ENCODE measurements at places on chromosomes 16 and 17.

DNA sequence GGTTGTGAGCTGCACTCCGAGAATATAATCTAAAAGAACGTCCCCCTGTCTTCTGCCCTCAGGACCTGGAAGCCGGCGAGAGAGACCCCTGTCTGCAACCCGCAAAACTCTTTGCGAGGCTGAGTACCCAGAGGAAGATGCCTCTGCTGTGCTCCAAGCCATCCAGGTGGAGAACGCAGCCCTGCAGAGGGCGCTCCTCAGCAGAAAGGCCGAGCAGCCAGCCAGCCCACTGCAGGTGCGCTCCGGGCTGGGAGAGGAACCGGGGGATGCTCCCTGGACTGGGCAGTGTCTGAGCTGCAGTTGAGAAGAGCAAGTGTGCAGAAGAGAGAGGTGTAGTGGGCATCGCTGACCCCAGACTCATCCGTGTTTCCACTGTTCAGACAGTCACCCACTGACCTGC lies 148.3 kb downstream of the KATNIP start:
- no peak for DNase-seq

GRCh38 chr16:57235128-57236021 lies 9.7 kb upstream of the ARL2BP start:
- peak; percentile 17 for DNase-seq

- no peak for DNase-seq
Observed at GRCh38 chr17:8700546-8700945, 44.1 kb downstream of the CCDC42 start.

DNA sequence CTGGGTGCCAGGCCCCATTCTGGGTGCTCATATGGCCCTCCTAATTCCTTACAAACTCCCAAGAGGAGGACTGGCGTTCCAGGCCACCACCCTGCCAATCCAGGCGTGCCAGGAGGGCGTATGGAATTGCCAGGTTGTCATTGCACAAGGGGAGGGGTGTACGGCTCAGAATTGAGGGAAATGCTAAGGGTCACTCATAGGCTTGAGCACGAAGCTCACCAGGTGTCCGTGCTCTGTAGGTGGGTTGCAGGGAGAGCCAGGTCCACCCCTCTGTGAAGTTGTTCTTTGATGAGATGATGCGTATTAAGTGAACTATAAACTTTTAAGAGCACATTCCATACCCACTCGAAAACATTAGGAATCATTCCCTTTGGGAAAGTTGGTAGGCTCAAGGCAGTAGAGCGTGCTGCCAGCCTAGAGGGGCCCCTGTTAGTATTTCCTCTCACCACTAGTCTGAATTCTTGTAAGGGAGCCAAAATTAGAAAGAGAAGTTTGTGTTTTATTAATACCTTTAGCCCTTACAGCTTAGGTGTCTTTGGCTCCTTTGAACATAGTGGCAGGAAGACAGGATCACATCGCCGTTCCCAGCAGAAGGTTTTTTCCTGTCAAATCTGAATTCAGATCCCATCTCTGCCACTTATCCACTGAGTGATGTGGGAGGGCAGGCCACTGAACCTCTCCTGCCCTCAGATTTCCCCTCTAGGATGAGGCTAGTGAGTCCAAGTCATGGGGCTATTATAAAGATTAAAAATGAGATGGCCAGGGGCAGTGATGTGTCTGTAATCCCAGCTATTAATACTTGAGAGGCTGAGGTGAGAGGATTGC lies 38.7 kb upstream of the NFAT5 start:
- no peak for DNase-seq

DNA sequence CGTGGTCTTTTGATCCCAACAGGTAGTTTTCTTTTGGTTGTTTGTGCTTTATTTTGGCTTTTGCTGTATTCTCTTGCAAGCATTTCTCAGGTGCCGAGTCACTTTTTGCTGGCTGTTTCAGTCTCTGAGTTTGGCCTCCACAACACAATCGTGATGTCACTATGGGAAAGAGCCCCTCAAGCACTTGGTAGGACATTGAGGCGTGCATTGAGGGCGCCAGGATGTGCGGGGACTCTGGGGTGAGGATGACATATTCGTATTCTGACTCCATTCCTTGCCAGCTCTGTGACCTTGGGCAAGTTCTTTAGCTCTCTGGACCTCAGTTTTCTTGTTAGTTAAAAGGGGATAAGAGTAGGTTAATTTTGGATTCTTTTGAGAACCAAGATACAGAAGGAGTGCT lies 13.0 kb downstream of the KSR1 start:
- no peak for DNase-seq

- no peak for DNase-seq
Observed at GRCh38 chr17:54902611-54903010, 2.0 kb downstream of the TOM1L1 start.

DNA sequence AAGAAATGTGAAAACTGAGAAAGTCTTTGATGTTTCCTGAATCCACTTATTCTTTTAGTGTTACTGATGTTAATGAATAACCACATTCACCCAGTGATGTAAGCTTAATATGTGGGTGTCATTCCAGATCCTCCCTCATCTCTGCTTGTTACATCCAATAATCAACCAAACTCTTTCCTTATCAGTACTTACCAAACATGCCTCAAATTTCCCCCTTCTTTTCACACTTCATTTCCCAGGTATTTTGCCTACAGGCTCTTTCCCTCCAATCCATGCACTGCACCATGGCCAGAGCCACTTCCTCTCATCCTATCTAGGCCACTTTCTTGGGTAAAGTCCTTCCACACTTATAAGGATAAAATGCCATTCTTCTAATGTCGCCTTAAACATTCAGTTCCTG lies 451.5 kb downstream of the NPIPA7 start:
- DNase-seq: no peak

DNA sequence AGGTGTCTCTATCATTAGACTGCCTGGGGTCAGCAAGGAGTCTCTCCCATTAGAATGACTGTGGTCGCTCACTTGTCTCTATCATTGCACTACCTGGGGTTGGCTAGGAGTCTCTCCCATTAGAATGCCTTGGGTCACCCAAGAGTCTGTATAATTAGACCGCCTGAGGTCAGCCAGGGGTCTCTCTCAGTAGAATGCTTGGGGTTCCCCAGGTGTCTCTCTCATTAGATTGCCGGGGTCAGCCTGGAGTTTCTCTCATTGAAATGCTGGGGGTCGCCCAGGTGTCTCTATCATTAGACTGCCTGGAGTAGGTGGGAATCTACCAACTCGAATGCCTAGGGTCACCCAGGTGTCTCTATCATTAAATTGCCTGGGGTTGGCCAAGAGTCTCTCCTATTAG lies 2231.6 kb downstream of the TP53TG3F start:
- no peak for DNase-seq

DNA sequence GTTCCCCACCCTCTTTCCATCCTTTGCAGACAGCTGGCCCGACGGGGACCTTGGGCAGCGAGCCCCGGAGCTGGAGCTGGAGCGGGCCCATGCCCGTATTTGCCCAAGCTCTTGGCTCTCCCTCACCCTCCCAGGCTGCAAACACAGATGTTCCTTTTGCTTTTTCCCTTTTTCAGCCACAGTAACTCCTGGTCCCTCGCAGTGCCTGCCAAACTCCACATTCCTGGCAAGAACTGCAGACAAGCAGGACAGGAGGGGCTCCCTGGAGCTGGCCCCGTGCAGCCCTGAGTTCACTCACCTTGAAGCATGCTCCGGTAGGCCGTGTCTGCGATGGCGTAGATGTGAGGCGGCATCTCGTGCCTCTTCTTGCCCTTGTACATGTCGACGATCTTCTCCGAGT lies 33.9 kb downstream of the MYH11 start:
- no peak for DNase-seq

- no peak for DNase-seq
Observed at GRCh38 chr17:42817866-42818265, 6.2 kb downstream of the BECN1 start.

GRCh38 chr17:56681561-56682266 lies 88.2 kb downstream of the NOG start:
- no peak for DNase-seq

DNA sequence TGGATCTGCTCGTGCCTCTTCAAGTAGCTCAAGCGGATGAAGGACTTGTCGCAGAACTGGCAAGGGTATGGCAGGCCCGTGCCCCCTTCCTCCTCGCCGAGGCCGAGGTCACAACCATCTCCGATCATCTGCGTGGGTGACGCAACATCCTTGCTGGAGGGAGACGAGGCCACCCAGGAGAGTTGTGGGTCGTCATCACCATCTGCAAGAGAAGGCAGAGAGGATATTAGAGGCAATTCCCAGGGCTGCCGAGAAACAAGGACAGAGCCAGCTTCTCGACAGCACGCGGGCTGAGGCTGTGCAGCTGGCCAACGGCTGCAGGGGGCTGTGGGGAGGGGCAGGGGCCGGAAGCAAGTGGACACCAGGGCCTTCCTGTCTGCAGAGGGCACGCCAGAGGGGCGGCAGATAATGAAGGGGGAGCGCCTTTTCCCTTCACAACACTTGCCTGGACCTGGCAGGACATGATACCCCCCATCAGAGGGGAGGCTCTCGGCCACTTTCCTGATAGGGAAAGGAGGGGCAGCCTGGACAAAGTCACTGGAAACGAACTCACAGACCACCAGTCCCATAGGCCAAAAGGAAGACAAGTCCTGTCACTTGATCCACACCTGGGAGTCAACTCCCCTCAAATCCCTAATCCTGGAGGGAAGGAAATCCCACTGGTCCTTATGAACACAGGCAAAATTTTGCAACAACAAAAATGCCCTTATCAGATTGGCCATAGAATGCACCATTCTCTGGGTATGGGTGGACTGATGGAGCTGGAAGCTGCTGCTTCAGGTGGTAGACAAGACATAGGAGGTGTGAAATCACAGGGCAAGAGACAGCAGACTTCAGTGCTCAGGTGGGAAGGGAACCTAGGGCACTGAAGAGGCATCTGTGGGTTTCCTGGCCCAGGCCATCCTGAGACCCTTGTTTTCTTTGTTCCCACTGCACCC lies 217.0 kb downstream of the ZNF423 start:
- no peak for DNase-seq

DNA sequence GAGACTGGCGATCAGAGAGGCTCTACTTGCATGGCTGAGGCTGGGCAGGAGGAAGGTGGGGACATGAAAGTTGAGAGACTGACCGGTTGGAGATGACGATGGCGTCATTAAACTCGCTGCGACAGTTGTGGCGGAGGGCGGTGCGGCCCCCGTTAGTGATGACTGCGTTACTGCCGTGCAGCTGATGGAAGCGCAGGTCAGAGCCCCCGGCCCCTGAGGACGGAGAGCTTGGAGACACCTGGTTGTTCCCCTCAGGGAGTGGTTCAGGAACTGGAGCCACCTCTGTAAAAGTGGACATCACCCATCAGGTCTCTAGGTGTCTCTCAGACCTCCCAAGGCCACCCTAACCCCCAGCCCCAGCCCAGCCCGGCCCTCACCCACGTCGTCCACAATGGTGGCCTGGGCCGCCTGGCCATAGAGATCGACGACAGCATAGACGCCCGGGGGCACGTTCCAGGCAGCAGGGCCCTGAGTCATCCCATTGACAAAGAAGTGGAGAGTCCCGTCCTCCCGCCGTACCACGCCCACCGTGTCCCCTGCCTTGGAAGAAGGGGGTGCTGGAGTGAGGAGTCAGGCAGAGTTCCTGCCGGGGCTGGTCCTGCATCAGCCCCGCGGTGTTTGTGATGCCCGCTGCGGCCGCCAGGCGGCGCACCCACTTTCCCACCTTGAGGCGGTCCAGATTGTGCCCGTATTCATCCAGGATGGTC lies 5.3 kb downstream of the NEURL4 start:
- peak; percentile 64 for DNase-seq

DNA sequence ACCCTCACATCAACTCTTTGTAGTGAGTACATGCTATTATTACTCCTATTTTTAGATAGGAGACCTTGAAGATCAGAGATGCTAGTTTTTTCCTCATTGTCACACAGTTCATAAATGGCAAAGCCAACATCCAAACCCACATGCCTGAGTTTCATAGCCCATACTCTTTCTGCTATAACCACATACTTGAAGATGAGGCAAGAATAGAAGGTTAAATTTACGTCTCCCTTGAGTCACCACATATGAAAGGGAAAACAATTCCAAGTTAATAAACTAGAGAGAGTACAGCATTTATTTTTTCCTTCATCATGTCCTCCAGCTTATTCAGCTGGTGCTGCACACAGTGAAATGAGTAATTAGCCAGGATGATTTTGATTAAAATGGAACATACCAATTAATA lies 23.7 kb downstream of the NUDT7 start:
- no peak for DNase-seq

DNA sequence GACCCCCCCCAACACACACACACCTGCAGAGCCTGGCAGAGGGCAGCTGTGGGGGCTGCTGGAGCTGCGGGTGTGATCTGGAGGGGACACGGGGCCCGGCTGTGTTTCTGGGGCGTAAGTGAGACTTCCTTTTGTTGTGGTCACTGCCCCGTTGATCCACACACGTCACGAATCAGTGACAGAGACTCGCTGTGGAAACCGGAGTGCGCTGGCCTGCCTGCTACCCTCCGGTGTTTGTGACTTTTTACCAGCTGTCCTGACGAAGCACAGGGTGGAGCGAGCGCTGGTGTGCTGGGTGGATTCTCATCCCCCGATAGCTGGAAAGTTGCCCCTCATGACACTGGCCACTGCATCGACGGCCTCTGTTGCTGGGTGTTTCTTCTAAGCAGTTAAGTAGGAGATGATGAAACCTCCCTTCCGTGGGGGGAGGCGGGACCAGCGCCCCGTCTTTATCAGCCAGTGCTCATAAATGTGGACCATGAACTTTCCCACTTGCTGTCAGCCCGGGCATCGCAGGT lies 2.3 kb downstream of the METRNL start:
- no peak for DNase-seq

DNA sequence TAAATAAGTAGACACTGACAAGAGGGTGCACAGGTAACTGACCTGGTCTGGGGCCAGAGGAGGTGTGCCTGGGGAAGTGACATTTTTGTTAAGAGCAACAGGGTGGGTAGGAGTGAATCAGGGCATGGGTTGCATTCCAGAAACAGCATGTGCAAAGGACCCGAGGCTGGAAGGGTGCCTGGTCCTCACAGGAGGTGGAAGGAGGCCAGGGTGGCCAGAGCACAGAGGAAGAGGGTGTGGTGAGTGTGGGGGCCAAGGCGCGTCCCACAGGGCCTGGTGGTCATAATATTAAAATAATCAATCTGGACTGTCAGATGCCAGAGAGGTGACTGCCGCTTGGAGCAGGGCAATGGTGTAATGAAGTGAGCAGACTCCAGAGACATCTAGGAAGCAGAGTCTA lies 14.3 kb downstream of the ARHGAP23 start:
- DNase-seq: no peak

- DNase-seq: no peak
Observed at GRCh38 chr17:6299275-6299674, 135.6 kb downstream of the AIPL1 start.

DNA sequence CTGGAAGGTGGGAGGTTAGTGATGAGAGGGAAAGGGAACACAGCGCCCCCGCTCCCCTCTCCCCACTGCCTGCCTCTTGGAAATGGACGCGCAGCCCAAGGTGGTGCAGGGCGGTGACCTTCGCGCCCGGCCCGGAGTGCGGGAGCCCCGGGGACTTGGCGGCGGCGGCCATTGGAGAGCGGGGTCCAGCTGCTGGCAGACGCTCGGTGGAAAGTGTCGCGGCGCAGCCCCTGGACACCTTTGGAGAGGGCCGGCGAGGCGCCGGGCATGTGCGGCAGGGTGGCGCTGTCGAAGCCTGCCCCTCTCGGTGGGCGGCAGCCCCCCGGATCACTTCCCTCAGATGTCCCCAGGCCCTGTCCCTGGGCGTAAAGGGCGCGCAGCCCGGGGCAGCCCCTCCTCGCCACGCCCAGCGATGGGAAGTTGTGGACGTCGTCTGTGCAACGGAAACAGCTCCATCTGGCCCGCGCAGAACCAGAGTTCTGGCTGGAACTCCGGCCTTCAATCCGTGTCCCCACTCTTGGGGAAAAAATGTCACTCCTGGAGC lies 16.7 kb downstream of the SALL1 start:
- no peak for DNase-seq

All from activated naive CD4-positive, alpha-beta T cell treated with anti-CD3 and anti-CD28 coated beads, Interleukin-2, amount 50 U/mL, for 16 hours (primary cell).